Endothelial cell (in vitro differentiated cells): ENCODE measurements at places on chromosomes 12 and 14. TPM values are rescaled to one million over a fixed set of nuclear protein-coding genes. Genes with fewer than 3 reads are reported as not detected.

DLK1 gene
- 1.3 TPM for total RNA-seq

TAS2R13 gene
- 0.90 TPM for total RNA-seq

TEX52 gene
- total RNA-seq = not detected

LRRC9 gene
- 0.38 TPM for total RNA-seq

KIF5A gene
- total RNA-seq = 0.46 TPM

NOVA1 gene
- 21.8 TPM for total RNA-seq

GRCh38 chr12:24138041-24138440 lies 188.6 kb upstream of the SOX5 start:
- no peak for DNase-seq

- no peak for DNase-seq
Measured at GRCh38 chr12:124788936-124789555, 74.6 kb downstream of the SCARB1 start.

DNA sequence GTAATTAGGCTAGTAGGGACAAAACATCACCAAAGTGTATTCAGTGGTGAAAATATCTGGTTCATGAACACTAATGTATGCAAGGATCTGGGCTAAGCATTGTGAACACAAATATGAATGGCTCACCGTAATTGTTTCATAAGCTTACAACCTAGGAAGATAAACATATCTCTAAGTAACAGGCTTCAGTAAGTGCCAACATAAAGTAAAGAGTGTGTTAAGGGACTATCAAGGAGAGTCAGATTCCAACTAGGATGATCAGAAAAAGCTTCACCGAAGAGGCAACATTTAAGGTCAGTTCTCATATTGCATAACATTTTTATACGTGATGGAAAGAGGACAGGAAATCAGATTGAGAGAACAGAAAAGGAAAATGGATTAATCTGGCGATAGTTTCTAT lies 29.4 kb downstream of the ABCC9 start:
- DNase-seq = no peak

DNA sequence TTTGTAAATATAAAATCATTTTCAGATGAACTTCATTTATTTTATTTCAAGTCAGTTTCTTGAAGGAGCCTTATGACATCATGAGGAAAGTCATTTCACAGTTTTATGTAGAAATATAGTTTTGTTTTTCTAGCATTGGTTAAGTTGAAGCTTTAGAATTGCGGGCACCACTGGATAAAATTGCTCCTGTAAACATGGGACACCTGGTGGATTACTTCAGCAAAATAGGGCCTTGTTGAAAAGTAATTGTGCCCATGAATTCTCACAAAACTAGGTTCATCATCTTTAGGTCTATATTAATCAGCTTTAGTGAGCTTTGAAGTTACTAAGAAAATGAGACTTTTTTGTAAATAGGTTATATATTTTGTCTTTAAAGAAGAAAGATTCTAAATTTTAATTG lies 25.3 kb downstream of the CNTN1 start:
- DNase-seq = no peak

DNA sequence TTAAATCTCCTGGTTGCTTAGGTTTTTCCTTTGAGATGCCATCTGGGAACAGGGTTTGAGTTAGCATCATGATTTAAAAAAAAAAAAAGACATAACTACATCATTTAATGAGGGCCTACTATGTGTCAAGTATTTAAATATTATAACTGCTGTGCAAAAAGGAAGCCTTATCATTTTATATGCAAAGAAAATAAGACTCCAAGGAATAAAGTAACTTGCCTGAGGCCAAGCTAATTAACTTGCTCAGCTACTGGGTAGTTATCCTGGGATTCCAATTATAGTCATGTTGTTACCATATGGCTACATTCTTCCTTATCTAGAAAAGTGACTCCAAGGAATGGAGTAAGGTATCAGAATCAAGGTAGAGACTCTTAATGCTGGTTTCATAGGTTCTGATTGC lies 123.5 kb downstream of the SLC41A2 start:
- DNase-seq = no peak

DNA sequence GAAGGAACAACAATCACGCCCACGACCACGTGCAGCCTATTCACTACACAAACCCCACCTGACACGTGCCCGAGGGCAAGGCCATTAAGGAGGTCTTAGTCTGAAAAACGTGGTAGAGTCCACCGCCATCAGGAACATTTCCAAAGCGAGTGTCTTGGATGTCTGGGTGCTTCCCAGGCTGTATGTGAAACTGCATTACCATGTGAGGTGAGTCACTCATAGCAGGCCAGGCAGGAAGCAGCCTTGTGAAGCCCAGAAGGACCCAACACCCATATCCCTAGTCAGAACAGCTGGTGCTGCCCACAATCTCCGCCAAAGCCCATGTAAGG lies 3.3 kb upstream of the KRT79 start:
- DNase-seq = no peak

DNA sequence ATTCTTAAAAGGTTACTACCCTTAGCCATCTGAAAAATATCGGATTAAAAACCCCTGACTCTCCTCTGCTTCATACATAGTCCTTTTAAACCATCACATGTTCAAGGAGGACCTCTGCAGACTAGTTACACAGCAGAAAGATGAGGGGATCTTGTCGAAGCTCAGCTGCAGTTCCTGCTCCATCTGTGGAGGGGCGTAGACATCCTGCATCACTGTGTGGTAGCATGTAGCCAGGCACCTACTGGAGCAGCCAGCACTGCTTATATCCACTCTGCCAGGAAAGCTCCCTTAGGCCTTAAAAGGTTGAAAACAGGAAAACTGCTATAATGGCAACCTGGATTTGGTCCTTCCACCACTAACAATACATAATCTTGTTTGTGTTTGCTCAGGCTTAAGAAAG lies 57.6 kb upstream of the STRN3 start:
- DNase-seq = no peak

DNA sequence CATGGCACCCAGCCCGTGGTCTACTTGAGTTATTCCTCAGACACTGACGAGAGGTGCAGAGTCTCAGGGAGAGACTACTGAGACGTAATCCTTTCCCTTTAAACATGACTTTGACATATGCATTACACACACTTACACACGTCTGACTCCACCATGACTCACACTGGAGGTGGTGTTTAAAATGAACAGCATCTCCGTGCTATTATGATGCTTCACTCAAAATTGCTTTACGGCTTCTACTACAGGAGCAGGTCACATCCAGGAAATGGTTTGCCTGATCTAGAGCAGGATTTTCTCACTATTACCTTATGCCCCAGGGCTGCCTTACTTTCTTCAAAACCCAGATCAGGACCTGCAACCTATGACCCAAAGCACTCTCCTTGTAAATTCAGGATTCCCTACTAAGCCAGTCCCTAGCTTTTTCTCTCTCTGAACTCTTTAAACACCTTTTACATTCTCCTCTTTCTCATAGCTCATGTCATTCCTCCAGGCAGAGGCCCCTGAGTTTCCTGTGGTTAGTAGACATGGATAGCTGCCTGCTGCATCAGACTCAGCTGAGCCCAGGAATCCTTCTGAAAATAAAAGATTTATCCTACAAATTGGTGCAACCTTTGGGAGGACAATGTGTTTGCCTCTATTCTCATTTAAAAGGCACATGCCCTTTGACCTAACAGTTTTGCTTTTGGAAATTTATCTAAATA lies 31.2 kb downstream of the TMCC3 start:
- no peak for DNase-seq

DNA sequence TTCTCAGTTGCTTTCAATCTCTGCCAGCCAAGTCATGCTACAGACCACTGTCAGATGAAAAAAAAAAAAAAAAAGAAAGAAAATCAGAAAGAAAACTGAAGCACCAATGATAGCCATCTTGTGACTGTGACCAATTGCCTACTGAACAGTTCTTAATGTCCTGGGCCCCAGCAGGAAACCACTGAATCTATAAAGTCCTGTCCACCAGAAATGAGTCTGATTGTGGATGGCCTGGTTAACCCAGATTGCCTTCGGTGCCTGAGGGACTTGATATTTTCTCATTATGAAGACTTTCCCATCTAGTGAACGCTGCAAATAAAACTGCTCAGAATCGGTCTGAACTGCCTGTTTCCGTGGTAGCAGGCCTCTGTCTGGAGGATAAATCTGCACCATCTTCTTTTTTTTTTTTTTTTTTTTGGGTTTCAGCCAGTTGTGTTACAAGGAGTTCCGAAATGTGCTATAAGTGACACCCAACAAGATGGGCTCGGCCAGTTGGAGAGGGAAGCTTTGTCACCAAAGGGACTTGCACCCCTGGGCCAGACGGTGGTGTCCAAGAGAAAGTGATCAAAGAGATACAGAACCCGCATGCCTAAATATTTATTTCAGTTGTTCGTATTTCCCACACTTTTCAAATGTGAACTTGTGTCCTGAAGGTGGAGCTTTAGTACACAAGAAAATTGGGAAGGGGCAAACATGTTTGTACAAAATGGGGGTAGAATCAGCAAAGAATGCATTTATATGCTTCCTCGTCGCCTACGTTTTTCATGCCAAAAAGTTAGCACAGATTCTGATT lies 3.0 kb upstream of the PLXNC1 start:
- no peak for DNase-seq

- DNase-seq = no peak
Measured at GRCh38 chr12:117599849-117600248, 238.4 kb upstream of the NOS1 start.

- DNase-seq = no peak
Measured at GRCh38 chr12:87511371-87511770, 517.8 kb downstream of the C12orf50 start.

- no peak for DNase-seq
Measured at GRCh38 chr12:28050606-28051005, 78.1 kb upstream of the PTHLH start.

- DNase-seq = no peak
Measured at GRCh38 chr12:119802472-119802871, 74.6 kb downstream of the CIT start.

DNA sequence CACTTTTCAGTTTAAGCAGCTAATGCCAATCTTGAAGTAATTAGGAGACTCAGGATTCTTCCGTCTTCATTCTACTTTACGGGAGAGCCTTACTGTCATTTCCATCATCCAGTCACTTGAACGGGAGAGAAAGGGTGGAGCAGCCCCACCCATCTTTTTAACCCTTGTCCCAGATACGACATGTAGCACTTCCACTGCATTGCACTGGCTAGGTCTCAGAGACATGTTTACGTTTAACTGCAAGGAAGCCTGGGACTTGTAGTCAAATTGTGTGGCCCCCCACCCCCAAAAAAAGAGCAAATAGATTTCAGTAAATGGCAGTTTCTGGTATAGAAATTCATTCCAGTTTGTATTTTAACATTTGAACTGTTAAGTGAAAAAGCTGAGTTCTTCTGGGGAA lies 46.1 kb upstream of the SYT1 start:
- DNase-seq = no peak

DNA sequence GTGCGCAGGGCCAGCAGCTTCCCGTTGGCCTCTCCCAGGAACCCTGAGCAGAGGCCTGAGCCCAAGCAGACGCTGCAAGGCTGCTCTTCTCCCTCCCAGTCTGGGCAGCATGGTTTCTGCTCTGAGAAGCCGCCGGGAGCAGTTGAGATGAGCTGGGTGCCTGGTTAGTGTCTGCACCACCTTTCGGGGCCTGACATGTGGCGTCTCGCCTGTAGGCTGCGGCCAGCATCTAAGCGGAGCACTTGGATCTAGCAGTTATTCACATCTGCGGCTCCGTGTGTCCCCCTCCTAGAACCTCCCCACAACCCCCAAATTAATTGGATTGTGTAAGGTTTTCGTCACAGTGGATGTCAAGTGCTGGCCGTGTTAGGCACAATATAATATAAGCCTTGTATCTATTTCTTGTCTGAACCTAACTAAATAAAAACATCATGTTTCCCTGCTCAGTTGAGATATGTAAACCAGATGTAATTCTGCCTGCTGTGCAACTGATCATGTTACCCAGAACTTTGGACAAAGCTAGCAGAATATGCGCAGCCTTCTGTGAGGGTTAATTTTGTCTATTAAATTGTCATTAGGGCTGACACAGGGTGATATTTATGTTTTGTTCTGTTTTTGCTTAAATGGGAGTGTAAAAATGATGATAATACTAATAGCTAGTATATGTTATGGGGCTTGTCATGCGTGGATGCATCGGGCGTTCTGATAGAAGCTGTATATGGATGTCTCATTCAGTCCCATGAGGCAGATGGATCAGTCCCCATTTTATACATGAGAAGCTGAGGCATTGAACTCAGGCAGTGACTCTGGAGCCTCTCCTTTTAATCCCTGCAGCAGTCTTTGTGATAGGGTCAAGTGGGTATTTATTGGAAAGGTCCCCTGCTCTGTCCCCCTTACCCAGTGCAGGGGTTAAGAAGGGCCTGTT lies 45.8 kb downstream of the ELK3 start:
- no peak for DNase-seq

DNA sequence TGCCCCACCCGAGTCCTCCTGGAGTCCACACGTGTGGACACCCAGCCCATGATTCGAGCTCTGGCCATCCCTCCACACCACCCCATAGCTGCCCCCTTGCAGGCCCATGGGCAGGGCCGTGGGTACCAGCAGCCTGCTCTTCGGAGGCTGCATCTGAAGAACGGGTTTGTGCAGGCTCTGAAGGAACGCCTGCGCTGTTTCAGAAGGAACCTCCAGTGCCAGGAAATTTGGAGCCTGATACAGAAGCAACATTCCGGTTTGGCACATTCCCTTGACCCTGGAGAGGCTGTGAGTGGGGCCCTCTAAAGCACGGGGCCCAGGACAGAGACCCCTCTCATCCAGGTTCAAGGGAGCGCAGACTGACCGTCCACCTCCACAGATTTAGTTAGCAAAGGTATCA lies 57.0 kb downstream of the ZNF664 start:
- no peak for DNase-seq

- no peak for DNase-seq
Measured at GRCh38 chr12:3233797-3234196, 156.6 kb downstream of the TSPAN9 start.
